ENCODE measurements at places on chromosomes 12 and 14. TPM values are rescaled to one million over a fixed set of nuclear protein-coding genes. Genes with fewer than 3 reads are reported as not detected.

- DNase-seq, result no peak
These were observed 417.6 kb downstream of the PDZRN4 start for GRCh38 chr12:41605545-41606305.

DNA sequence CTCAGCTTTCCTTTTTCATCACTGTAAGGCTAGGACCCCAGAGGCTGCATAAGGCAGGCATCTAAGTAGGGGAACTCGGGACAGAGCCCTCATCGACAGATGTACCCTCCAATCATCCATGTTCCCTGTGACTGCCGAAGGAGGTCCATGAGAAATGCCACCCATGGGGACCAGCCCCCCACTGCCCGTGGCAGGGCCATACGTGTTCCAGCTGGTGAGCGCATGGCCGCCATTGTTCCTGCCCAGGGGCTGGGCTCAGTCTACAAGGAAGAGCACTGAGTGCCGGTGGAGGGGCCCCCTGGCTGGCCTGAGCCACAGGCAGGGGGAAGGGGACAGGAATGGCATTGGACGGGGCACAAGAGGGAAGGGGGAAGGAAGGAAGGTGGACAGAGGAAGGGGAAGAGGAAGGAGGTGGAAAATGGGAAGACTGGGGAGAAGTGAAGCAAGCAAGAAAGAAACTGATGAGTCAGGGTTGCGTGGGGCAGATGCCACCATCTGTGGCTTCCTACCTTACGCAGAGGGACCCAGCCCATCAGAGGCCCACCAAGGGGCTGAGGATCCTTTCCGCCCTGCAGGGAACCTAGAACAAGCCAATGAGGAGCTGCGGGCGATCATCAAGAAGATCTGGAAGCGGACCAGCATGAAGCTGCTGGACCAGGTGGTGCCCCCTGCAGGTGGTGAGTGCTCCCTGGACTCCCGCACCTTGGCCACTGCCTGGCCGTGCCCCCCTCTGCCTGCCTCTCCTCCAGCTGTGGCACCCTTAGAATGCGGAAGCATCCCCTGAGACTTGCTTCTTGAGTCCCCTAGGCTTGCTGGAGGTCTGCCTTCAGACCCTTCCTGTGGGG, 120.6 kb upstream of the FKBP4 start:
- no peak for DNase-seq

- DNase-seq, result no peak
These were observed 284.4 kb downstream of the MDGA2 start for GRCh38 chr14:47390831-47391504.

- no peak for DNase-seq
These were observed 305.4 kb downstream of the DPF3 start for GRCh38 chr14:72588521-72588920.

DNA sequence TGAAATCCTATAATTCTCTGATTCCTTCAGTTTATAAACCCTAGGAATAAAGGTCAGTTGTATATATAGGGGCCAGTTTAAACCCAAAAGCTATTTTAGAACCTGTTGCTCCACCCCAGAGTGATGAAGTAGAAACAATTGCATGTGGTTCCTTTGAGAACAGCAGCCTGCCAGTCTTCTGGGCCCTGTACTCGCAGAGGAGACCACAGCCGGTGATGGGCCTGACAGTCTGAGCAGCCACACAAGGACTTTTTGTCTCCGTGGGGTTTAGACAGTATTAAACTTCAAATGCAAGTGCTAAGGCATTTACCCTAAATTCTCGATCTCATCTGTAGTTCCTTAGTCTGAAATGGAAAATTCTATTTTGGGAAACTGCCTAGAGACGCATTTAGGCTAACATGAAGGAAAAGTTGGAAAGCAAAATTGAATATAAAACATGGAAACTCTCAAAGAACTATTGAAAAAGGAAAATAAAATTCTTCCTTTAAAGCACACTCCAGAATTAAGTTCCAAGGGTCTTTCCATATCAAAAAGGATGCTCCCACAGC, 80.6 kb downstream of the PRICKLE1 start:
- DNase-seq, result no peak

- no peak for DNase-seq
These were observed 135.8 kb downstream of the PLCZ1 start for GRCh38 chr12:18601962-18602361.

- no peak for DNase-seq
These were observed 6.0 kb upstream of the SPTLC2 start for GRCh38 chr14:77622366-77622961.

DNA sequence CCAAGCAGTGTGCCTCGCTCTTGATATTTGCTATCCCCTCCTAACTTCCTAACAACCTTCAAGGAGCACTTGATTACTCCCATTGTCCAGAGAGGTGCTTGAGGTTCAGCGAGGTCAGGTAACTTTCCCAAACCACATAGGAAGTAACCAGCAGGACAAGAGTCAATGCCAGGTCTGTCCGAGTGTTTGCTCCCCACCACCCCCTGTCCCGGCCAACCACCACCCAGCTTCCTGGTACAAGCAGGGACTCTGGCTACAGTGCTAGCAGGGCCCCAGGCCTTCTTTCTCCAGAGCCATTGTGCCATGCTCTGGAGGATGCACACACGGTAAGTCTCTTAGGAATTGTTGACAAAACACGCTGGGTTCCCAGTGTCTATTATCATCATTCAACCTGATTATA, 49.2 kb downstream of the SYNE3 start:
- DNase-seq, result no peak

The CMA1 gene
- polyA plus RNA-seq, result 0.26 TPM

DNA sequence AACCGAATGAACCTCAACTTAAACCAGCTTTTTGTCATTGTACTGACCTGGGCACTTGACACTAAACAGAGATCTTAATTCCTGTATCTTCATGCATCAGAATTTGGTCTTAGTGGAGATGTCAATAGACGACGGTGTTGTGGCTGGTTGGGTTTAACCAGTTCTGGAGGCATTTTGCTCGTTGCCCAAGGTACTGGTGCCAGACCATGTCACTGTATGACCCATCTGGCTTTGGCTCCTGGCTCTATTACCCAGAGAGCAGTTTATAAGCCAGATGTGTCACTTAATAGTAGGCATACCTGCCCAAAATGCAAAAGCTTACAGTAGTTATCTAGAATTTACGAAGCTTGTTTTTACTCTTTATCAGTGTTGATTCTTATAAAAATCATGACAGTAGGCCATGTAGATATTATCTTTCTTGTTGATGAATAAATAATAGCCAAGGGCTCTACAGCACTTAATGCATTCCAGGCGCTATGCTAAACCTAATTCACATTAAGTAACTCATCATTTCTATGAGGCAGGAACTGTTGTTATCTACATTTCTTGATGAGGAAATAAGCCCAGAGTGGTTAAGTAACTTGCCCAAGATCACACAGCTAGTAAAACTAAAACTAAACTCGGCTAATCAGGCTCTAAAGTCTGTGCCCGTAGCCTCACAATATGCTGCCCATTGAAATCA, 179.7 kb upstream of the HIF1A start:
- no peak for DNase-seq

- DNase-seq, result no peak
These were observed 123.8 kb downstream of the MYRFL start for GRCh38 chr12:69948851-69949250.

DNA sequence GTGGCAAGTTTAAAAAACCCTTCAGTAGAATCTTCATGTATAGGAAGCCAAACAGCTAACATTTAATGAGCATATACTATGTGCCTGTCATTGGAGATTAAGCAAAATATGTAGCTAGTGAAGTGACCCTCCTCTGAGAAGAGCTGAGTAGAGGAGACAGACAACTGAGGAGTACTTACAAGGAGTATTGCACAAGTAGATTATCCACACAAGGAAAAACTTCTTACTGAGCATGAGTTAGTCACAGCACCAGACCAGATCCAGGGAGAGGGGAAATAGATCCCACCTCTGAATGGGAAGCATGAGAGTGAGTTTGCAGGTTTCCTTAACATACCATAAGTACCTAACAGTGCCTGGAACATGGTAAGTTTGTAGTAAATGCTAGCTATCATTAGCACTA, 33.0 kb downstream of the FRMD6 start:
- no peak for DNase-seq

- DNase-seq, result no peak
These were observed 7.0 kb upstream of the RABGGTA start for GRCh38 chr14:24278424-24278823.

The CDCA3 gene
- 23.4 TPM for polyA plus RNA-seq

GRCh38 chr14:49971156-49972130, 78.6 kb downstream of the ARF6 start:
- DNase-seq, result peak; percentile 59

GRCh38 chr12:68342966-68343365, 10.8 kb upstream of the MDM1 start:
- DNase-seq, result no peak

DNA sequence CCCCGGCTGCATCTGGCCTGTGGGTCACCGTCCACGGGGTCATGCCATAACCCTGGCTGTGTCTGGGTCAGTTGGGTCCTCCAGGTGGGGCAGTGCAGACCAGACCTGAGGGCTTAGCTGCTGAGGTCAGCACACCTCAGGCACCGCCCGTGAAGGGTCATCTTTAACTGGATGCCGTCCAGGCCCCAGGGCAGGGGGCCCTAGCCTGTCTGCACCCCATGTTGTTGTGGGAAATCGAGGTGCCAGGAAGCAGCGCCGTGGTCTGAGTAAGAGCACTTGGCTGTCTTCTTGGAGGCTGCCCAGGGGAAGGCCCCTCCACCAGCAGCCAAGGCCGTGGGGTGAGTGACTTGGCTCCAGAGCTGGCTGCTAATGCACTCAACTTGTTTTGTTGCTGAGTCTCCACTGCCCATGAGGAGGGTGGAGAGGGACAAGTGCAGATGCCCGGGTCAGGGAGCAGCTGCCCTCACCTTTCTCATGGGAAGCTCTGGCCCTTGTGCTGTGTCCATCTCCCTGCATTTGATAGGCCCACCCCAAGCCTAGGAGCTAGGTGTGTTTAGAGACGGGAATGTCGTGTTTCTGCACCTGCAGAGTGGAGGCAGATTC, 317.2 kb downstream of the TMEM121 start:
- DNase-seq, result no peak

The AACS gene
- polyA plus RNA-seq, result 21.3 TPM

The RDH12 gene
- polyA plus RNA-seq, result 0.77 TPM

- no peak for DNase-seq
These were observed 22.4 kb upstream of the MARK3 start for GRCh38 chr14:103362780-103363179.

The LDHB gene
- 1,022 TPM for polyA plus RNA-seq

The SDR39U1 gene
- polyA plus RNA-seq, result 37.5 TPM

DNA sequence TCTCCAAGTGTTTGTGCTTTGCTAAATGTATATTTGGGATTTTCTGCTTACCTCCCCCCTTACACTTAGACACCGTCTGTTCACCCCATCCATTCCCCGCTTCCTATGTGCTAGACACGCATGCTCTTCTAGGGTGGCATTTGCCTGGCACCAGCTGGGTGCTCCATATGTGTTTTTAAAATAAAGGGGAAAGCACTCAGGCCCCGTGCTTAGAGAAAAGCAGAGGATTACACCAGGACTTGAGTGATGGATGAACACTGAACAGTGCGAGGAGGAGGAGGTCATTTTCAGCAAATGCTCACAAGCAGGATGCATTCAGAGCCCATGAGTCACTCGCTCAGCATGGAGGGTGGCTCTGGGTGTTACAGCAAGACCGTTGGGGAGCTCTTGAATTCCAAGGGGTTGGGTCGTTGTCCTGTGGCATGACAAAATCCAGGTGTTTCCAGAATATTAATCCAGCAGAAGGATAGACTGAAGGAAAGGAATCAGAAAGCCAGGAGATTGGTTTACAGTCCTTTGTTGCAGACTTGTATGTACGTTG, 2.9 kb upstream of the BDKRB1 start:
- DNase-seq, result no peak

DNA sequence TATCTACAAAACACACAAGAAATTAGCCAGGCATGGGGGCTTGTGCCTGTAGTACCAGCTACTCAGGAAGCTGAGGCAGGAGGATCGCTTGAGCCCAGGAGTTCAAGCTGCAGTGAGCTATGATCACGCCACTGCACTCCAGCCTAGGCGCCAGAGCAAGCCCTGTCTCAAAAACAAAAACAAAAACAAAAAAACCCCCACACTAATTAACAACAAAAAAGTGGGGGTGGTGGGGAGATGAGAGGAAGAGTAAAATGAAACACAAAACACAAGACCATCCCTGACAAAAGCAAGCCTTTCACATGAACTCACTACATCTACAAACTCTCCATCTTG, 53.9 kb upstream of the HECTD1 start:
- DNase-seq, result no peak

The EFS gene
- 67.0 TPM for polyA plus RNA-seq

The KIF26A gene
- polyA plus RNA-seq, result 19.1 TPM

- no peak for DNase-seq
These were observed 38.8 kb downstream of the NTF3 start for GRCh38 chr12:5470703-5471102.

The SYNDIG1L gene
- polyA plus RNA-seq, result 0.78 TPM

- DNase-seq, result no peak
These were observed 193.9 kb downstream of the TRHDE start for GRCh38 chr12:72465940-72466630.

The ZNF219 gene
- polyA plus RNA-seq, result 31.9 TPM

Measured in right lung (tissue), 10 donors.